Foreskin keratinocyte (primary cell): ENCODE measurements at places on chromosomes 16 and 17. TPM values are rescaled to one million over a fixed set of nuclear protein-coding genes. Genes with fewer than 3 reads are reported as not detected.

DNA sequence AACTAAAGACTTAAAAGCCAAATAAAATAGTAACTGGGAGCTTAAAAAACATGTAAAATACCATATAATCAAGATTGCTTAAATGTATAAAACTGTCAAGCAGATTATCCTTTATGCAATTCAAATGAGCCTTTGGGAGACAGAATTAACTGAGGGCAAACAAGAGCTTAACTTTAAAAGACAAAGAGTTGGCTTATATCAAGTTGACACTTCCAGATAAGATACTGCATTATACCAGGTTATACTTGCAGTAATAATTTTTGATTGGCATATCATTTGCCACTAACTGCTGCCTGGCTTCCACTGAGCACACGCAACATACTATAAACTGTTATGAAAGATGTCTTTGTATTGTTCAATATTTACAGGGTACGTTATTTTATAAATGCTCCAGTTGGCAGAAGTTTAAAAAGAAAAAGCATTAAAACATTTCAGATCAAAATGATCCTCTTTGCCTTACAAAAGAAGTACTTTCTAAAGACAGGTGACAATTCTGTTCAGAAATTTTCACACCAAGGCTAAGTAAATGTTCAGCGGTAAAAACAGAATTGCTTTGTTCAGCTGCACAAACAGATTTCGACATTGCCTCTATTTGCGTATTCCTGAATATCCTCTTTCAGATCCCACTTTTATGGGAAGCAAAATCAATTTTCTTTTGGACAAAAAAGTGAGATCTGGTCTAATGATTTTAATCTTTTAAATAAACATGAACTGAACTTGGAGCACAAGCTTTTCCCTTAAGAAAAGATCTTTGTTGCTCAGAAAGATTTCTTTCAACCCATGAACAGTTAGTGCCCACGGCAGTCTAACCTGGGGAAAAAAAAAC is 50.7 kb downstream of the TOX3 start:
- no peak for DNase-seq

GRCh38 chr16:66859397-66860068 is 15.3 kb downstream of the CA7 start:
- DNase-seq = no peak

DNA sequence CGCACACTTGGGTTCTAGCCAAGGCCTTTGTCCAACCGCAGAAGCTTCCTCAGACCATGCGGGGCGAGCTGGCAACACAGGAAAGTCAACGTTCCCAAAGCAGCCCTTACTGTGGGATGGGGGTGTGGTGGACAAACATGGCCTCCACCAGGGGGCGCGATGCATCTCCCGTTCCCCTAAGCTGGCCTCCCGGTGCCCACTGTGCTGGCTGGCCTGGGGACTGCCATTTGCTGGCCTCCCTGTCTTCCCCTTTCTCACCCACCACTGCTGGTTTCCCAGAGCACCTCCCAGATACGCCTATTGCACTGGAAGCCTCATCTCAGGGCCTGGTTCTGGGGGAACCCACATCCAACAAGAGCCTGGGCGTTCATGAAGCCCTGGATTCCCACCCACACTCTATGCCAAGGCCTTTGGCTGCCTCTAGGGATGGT is 145.3 kb downstream of the IRF8 start:
- no peak for DNase-seq

GRCh38 chr17:15261802-15262290 is 3.3 kb downstream of the PMP22 start:
- DNase-seq = peak; percentile 34

- DNase-seq = no peak
Measured at GRCh38 chr16:3550851-3551847, 26.1 kb downstream of the NLRC3 start.

DNA sequence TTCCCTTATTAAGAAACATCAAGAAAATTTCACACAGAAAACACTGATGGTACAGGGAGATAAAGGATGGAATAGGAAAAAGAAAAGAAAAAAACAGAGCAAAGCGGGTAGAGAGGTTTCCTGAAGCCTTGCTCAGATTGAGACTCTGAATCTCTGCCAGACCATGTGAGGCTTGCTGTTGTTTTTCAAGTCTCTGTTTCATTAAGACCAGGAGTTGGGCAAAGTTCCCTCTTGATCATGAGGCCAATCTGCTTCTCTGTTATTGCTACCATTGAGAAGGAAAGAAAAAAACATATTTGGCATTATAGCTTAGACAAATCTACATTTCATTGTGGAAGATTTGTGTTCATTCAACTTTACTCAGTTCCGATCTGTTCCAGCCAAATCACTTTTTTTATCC is 201.6 kb upstream of the SOX9 start:
- no peak for DNase-seq

CDRT15 gene
- total RNA-seq = not detected in 2 replicates

GLTPD2 gene
- not detected in 2 replicates for total RNA-seq

CKLF gene
- total RNA-seq = 44.2 and 52.3 TPM in 2 replicates
